Chondrocyte (in vitro differentiated cells): ENCODE measurements at places on chromosomes 16 and 17. TPM values are rescaled to one million over a fixed set of nuclear protein-coding genes. Genes with fewer than 3 reads are reported as not detected.

Gene TBC1D3K
- not detected in 3 replicates for total RNA-seq

Gene C1QTNF8
- not detected in 3 replicates for total RNA-seq

GRCh38 chr17:1908699-1909309, 79.0 kb downstream of the RPA1 start:
- peaks cover 58% of the 10 kb centered on the region for H3K27me3 ChIP-seq
- no peaks in the 10 kb centered on the region for H3K36me3 ChIP-seq
- no peak for DNase-seq
- peaks cover 7% of the 10 kb centered on the region for H3K4me1 ChIP-seq
- no peak overlapping the region for H3K27ac ChIP-seq

- H3K4me1 ChIP-seq, result no peaks in the 10 kb centered on the region
- no peak overlapping the region for H3K27ac ChIP-seq
- H3K36me3 ChIP-seq, result no peaks in the 10 kb centered on the region
- peaks cover 68% of the 10 kb centered on the region for H3K27me3 ChIP-seq
- no peak for DNase-seq
Measured at GRCh38 chr17:39777534-39778365, 40.0 kb downstream of the GRB7 start.

GRCh38 chr16:13029786-13030185, 128.4 kb downstream of the SHISA9 start:
- H3K4me1 ChIP-seq, result no peaks in the 10 kb centered on the region
- no peak for DNase-seq
- H3K27ac ChIP-seq, result no peak overlapping the region
- H3K36me3 ChIP-seq, result no peaks in the 10 kb centered on the region
- no peaks in the 10 kb centered on the region for H3K27me3 ChIP-seq
